RCC 7860 (cell line): ENCODE measurements at places on chromosomes 2 and 18.

- DNase-seq, result no peak
Measured at GRCh38 chr2:96111823-96112500, 4.4 kb downstream of the ADRA2B start.

- no peak for DNase-seq
Measured at GRCh38 chr2:171104379-171104778, 56.3 kb downstream of the TLK1 start.

GRCh38 chr2:101428422-101429176 is 41.3 kb upstream of the CREG2 start:
- DNase-seq, result no peak

- no peak for DNase-seq
Measured at GRCh38 chr18:23722646-23723045, 33.4 kb downstream of the LAMA3 start.

- DNase-seq, result no peak
Measured at GRCh38 chr2:127044977-127045661, 61.8 kb downstream of the BIN1 start.

- DNase-seq, result no peak
Measured at GRCh38 chr2:206846981-206847834, 81.8 kb downstream of the FASTKD2 start.

GRCh38 chr2:135679125-135679524 is 62.5 kb upstream of the UBXN4 start:
- DNase-seq, result no peak

DNA sequence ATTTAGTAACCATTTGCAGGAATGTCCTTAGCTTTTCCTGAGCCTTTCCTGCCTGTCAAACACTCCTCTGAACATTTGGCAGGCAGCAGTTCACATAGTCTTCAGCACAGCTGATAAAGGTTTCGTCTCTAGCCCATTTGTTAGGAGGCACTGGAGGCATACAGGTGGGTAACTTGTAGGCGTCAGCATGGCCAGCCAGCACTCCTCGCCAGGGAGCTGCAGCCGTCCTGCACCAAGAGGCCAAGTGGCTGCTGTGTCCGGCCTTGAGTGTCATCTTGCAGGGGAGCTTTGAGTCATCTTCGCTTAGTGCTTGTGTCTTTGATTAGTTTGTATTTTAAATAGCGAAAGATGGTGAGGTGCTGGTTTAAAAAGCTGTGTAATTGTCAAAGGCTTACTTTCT is 120.3 kb upstream of the NFATC1 start:
- DNase-seq, result no peak

DNA sequence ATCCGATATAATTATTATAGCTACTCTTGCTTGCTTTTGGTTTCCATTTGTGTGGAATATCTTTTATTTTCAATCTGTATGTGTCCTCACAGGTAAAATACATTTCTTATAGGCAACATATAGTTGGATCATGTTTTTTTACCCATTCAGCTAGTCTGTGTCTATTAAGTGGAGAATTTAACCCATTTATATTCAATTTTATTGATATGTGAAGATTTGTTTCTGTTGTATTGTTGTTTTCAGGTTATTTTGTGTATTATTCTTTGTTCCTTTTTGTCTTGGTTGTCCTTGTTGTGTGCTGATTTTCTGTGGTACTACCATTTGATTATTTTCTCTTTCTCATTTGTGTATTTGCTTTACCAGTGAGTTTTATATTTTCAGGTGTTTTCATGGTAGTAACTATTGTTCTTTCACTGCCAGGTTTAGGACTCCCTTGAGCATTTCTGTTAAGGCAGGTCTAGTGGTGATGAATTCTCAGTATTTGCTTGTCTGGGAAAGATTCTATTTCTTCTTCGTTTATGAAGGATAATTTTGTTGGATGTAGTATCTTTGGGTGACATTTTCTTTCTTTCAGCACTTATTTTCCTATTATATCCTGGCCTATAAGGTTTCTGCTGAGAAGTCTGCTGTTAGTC is 95.4 kb downstream of the ANKRD12 start:
- no peak for DNase-seq

- no peak for DNase-seq
Measured at GRCh38 chr2:103669531-103669930, 907.7 kb downstream of the TMEM182 start.
